NCI-H774 (cell line): ENCODE measurements at places on chromosomes 16 and 17.

DNA sequence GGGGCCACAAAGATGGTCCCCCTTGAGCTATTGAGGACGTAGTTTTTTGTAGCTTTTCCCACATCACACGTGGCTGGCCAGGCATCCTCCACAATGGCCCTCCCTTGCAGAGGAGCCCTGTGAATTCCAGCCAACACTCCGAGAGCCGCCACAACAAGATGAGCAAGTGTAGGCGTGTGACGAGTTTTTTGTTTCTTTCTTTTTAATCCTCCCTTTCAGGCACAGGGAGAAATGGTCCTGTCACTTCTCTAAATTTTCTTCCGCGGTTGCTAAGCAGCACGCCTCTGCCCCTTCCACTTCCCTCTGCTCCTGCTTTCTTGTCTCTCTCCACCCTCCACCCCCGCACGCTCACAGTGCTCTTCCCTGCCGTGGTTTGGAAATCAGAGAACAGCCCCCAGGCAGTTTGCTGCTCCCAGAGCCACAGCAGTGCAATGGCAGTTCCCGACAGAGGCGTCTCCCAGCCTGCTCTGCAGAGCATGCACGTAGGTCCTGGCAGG, 68.0 kb upstream of the MRTFB start:
- no peak for DNase-seq

GRCh38 chr16:87344931-87345631, 27.9 kb upstream of the C16orf95 start:
- DNase-seq = no peak

DNA sequence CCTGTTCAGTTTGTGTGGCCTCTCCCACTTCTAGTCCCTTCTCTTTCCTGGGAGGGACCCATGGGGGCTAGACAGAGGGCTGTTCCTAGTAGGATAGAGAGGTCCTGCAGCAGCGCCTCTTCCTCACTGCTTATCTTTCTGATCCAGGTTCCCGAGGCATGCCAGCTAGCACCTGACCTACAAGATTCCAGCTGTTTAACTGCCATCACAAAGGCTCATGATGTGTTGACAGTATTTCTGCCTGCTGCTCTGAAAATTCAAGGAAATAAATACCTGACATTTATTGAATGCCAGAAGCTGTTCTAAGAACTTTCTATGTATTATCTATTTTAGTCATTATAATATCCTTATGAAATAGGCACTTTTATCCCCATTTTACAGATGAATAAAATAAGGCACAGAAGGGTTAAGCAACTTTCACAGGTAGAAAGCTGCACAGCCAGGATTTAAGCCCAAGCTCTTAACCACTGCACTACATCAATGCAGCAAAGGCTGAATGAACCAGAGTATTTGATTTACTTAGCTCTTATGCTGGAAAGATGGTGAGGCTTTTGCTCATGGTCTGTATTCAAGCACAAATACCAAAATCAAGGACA, 38.8 kb downstream of the HEATR6 start:
- no peak for DNase-seq

- peak; percentile 8 for DNase-seq
Observed at GRCh38 chr16:70685938-70686375, at the start of gene MTSS2. TSS of gene MTSS2 (minus strand) at chr16:70686053. CDS start at chr16:70685791, 262 bp downstream.

DNA sequence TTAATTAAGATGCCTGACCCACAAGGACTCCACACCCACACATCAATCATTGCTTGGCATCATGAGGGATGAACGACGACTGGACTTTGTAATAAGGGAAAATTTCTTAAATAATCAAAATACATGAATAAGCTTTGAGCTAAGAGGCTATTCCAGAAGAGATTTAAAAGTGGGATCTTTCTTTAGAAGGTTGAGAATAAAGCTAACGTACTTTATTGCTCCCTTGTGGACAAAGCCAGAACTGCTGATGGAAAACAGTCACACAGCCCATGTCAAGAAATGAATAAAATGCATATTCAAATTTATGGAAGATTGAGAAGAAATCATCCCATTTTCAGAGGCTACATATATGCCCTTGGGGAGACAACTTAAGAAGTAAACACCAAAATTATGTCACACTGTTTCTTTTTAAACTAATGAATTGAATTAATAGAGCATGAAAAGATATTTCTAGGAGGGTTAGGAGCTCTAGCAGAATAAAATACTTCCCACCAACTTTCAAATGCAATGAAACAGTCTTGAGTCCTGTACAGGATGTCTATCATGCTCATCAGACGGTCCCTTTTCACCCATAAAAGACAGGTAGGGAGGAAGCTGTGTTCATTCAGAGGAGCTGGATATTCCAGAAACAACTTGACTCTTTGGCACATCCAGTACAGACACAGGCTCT, 60.2 kb upstream of the PHOSPHO1 start:
- no peak for DNase-seq

DNA sequence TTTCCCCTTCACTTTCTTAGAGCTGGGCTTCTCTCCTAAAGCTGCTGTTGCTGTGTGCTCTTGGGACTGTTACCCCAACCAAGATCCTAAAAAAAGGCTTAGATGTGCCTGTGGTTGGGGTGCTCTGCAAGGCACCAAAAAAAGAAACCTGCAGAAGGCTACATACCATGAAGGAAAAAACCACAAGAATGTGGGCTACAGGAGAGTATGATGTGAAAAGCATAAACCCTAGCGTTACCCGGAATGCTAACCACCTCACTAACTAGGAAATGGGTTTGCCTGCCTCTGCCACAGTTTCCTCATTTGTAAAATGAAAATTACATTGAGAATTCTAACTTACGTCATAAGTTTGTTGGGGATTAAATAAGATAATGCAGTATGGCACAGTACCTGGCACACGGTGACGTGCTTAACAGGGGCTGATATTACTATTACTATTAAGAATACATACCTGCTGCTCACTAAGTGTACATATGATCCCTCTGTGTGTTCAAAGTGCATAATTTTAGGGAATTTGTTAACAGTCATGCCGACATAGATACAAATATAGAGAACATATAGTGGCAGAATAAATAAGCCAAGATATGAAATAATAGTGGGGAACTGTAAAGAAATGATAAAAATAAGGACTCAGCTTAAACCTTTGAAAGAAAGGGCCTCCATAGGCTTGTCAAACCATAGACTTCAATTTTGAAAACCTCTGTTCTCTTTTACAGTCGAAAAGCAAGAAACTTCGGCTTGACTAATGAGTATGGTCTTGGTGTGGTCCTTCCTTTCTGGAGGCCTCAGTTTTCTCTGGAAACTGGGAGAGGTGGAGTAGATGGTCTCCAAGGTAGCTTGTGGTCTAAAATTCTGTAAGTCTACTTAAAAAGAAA, 177.8 kb upstream of the TBX2 start:
- DNase-seq = no peak

- no peak for DNase-seq
Observed at GRCh38 chr16:53048139-53048915, 4.4 kb downstream of the CHD9NB start.

DNA sequence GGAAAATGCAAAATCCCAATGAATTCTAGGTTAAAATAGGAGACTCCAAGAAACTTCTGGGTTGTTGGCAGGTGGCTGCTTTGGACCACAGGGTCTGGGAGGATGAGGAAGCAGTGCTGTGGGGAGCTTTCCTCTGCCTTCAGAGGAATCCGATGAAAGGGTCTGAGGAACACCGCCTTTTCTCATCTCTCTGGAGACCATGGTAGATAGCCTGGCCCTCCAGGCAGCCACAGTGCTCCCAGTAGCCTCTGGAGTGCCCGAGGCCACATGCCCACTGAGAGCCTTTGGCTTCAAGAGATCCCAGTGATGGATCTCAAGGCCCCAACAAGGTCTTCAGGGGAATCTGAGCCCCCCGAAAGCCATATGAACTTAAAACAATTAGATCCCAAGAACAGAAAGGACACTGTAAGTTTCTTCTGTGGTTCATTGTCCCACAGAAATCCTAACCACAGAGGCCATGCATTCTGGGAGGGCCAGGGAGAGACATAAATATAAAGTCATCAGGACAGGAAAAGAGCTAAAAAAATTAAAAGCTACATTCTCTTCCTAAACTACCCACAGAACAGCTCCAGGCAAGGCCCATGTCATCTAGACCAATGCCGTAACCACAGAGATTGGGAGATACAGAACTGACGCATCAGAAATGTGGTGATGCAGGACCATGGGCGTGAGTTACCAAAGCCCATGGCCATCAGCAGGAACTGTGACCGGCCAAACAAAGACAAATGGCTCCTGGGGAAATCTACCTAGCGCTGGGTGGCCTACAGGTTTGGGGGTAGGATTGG, 24.3 kb downstream of the TK2 start:
- DNase-seq = no peak

- no peak for DNase-seq
Observed at GRCh38 chr16:3045758-3046640, at the start of gene MMP25. TSS of gene MMP25 (plus strand) at chr16:3046561. CDS start at chr16:3046918, 357 bp downstream.

DNA sequence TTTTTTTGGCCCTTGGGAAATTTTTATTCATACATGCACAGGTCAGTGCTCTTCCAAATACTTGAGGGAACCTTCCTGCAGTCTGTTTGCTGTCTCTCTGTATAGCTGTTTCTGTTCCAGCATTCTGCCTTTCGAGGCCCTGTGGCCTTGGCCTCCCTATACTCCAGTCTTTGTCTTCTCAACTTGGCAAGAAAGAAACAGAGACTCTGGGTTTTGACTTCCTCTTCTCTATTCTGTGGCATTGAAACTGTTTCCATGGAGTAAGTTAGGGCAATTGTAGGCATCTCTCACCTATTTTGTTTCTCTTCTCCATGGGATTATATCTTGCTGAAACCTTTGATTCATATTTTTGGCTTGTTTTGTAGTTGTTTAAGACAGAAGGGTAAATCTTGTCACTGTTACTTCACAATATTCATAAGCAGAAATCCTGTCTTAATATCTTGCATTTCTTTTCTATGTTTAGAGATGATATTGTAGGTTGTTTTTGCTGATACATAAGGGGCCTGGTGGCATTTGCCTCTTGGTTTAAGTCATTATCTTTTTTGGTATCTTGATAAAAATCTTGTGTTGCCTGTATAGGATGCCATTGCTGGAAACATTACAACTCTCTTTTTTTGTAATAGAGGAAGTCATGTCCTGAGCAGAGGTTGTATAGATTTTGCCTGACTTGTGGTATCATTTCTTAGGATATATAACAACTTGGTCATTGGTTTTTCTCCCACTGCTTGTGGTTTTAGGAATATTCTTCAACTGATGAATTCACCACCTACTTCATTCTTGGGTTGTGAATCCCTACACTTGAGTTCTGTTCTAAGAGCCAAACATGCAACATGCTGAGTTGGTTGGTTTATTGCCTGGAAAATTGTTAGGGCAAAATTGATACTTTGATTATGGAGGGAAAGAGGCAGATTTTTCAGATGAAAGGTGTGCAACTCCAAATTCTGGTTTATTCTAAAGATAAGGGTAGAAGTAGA, 168.6 kb downstream of the FTO start:
- DNase-seq = no peak

GRCh38 chr16:67545665-67546024, 16.7 kb upstream of the CTCF start:
- no peak for DNase-seq

DNA sequence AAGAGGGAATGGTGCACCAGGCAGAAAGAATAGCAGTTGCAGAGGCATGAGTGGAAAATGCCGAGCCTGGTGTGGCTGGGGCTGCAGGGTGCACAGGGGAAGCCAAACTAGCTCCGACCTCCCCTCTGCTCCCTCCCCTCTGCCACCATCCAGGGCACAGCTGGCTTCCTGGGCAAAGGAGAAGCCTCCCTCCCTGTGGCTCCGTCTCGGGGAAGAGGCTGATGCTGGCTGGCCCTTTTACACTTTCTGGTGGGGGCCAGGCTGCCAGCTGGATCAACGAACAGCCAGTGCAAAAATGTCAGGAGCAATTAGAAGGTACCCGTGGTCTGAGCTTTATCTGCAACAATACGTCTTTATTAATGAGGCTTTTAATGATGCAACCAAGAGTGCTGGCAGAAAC, 37.1 kb upstream of the KCNJ12 start:
- DNase-seq = no peak

GRCh38 chr17:13099926-13100325, 82.1 kb upstream of the ELAC2 start:
- no peak for DNase-seq

DNA sequence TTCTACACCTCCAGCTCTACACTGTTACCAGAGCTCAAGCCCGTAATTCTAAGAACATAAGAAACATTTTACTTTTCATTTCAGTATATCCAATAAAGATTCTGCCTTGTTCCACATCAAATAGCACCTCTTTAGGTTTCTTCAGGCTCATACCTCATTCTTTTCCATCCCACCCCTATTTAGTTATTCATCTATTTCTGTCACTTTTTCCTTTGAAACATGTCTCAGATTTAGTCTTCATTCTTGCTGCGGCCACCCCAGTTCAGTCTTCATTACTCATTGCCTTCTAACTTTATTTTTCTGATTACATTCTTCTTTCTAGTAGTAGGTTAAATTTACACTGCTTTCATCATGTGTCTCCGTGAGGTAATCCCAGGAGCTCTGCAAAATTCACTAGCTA, 33.5 kb downstream of the PPM1E start:
- no peak for DNase-seq

DNA sequence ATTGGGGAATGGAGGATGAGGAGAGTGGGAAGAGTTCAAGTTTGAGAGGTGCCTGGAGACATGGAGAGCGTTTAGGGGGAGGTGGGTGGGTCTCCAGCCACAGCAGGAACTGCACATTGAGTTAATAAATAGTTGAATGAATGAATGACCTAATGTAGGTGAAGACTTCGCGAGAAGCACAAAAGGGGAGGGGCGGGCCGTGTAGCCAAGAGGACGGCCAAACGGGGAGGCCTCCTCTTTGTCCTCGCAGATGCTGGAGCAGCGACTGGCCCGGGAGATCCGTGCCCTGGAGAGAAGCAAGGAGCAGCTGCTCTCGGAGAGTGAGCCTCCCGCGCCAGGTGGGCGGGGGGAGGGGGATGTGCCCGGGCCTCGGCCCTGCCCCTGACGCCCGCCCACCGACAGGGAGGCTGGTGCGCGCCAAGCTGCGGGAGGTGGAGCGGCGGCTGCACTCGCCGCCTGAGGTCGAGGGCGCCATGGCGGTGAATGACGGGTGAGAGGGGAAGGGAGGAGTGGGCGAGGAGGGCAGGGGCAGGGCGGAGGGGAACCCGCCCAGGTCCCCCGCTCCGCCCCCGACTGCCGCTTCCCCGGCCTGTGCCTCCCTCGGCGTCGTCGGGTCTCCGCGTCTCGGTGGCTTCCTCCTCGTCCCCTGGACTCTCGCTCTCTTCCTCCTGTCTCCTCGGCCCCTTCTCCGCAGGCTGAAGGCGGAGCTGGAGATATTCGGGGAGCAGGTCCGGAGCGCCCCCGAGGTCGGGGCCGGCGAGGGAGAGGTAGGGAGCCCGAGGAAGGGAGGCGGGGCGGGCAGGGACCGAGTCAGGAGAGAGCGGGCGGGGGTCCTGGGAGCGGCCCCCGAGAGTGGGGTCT, 12.9 kb downstream of the SYCE1L start:
- peak; percentile 75 for DNase-seq

- no peak for DNase-seq
Observed at GRCh38 chr17:44781551-44782325, 22.9 kb downstream of the ADAM11 start.
